ENCODE measurements at places on chromosomes 1 and 21.

DNA sequence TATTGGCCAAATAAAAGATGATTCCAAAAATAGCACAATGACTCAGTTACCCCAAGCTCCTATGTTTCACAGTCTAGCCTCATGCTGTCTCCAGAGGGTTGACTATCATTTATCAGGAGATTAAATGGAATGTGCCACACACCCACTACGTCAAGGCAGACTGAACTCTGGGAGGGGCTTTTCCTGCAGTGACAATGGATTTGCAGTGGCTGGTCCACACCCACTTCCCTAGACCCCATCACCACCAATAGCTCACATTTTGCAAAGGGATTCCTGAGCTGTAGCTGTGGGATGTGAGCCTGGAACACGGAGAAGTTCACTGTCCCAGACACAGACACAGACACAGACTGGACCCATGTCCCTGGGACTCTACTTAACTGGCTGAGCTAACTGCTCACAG is 77.1 kb downstream of the HLCS start:
- no peak for DNase-seq

DNA sequence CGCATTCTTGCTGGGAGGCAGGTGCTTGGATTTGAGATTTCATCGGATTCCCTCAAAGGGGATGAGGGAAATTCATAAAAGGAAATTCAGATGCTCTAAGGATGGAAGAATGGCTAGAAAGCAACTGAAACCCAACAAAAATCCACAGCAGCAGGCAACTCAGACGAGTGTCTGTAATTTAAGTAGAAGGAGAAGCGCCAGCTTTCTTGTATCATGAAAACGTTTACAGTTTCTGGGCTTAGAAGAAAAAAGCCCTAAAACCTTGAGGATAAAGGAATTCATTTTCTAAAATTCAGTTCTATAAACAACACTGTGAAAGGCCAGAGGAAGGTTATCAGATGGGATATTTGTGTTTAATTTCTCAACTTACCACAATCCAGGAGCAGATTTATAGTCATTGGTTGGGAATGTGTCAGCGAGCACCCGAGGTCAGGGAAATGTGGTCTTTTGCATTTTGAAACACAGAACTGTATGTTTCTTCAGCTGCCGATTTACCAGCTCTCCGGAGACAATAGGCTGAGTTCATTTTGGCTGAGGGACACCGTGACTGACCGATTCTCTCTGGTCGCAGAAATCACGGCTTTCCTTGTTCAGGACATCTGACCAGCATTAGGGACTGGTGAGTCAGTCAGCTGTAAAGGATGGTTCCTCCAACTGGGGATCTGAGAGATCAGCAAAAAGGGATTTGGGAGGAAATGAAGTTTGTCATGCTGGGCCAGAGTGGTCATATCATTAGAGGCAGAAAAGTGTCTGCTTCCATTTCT is 111.6 kb upstream of the ERRFI1 start:
- no peak for DNase-seq

DNA sequence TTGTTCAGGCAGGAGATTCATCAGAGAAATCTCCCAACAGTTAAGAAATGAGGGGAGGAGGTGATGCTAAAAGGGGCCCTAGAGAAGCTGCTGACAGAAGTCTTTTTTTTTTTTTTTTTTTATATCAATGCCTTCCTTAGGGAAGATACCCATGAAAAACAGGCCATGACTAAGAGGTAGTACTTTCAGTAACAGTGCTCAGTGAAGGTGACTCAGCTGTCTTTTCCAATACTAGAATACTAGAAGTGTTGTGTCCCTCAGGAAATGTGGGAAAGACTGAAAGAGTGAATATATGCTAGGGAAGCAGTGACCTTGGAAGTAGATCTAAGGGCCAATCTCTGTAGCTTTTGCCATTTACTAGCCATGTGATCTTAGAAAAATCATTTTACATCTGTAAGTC is 52.4 kb upstream of the SLFNL1 start:
- no peak for DNase-seq

DNA sequence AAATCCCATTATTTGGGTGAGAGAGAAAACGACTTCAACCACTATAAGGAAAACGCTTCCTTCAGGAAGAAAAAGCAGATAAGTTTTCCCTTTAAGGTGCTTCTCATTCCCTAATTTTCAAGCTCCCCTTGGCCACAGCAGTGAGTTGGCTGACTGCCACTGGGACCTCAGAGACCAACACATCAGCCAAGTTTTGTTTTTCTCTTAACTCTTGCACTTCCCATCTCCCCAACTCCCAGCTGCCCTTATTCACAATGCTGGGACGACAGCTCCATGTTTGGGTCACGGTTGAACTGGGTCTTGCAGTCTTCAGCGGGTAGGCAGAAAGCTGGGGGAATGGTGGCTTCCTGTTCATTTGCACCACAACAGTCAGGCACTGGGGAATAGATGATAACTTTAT is 18.9 kb downstream of the SGIP1 start:
- DNase-seq, result no peak

- peak; percentile 44 for DNase-seq
Measured at GRCh38 chr1:92980732-92981647, 19.7 kb upstream of the DIPK1A start.

DNA sequence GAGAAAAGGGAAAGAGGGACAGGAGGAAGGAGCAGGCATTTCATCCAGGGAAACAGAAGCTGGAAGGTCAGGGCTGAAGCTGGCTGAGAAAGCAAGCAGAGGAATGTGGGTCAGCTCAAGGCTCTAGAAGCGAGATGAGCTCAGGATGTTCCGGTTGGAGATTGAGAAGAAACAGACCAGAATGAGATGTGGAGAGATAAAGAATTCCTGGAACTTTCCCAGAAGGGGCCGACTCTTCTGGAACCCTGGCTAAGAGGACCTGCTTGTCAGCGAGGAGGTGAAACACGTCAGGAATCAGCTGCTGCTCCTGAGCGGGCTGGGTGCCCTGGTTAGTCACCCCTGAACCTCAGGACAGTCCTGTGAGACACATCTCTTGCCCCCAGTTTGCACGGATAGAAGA is 75.9 kb downstream of the HUNK start:
- no peak for DNase-seq

Measured in activated CD4-positive, alpha-beta T cell treated with anti-CD3 and anti-CD28 coated beads, Interleukin-2, amount 50 U/mL, for 1 hour (primary cell).